Stimulated activated CD4-positive, alpha-beta T cell treated with anti-CD3 and anti-CD28 coated beads, Interleukin-1b, Interleukin-23, amount 100 ng/mL, for 1 hour (primary cell): ENCODE measurements at places on chromosomes 5 and 9.

GRCh38 chr9:135973277-135974219, 12.4 kb upstream of the UBAC1 start:
- DNase-seq = no peak

DNA sequence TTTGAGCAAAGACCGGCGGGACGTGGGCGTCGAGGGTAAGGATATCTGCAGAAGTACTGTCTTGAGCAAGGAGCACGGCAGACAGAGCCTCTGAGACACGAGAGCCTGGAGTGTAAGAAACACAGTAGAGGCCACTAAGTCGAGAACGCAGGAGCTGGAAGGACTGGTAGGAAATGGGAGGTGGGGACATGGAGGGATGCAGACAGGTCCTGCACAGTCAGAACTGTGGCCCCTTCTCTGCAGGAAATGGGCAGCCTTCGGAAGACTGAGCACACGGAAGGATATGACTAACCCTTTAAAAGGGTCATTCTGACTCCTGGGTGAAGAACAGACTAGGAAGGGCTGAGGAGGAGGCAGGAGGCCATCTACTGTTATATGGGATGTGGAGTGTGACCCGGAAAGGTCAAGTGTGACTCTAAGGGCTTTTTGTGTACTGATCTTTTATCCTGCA, 1.4 kb upstream of the CAMSAP1 start:
- no peak for DNase-seq

- no peak for DNase-seq
Measured at GRCh38 chr9:72305707-72306106, 59.3 kb downstream of the ZFAND5 start.

DNA sequence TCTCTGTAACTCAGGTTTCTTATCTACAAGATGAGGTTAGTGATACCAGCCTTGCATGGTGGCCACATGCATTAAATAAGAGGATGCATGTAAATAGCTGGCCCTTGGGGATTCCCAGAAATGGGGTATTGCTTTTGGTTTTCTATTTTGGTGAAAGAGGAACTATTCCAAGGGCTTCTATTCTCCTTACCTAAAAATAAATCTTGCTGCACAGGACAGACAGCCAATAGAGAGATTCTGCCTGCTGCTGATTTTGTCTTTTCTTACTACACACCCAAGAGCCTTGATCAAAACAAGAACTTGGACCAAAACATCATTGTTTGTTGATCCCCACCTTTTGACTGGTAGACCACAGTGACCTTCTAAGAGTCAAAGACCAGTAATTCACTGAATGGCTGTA, 161.8 kb downstream of the PJA2 start:
- no peak for DNase-seq

GRCh38 chr5:88830567-88830966, 52.4 kb downstream of the MEF2C start:
- no peak for DNase-seq

- no peak for DNase-seq
Measured at GRCh38 chr5:146052780-146053179, 52.6 kb downstream of the PLAC8L1 start.

GRCh38 chr5:112574536-112574935, 155.5 kb upstream of the EPB41L4A start:
- no peak for DNase-seq

GRCh38 chr9:27496135-27496504, 28.0 kb upstream of the IFNK start:
- no peak for DNase-seq

GRCh38 chr9:130660326-130660682, 4.1 kb upstream of the PRDM12 start:
- no peak for DNase-seq

DNA sequence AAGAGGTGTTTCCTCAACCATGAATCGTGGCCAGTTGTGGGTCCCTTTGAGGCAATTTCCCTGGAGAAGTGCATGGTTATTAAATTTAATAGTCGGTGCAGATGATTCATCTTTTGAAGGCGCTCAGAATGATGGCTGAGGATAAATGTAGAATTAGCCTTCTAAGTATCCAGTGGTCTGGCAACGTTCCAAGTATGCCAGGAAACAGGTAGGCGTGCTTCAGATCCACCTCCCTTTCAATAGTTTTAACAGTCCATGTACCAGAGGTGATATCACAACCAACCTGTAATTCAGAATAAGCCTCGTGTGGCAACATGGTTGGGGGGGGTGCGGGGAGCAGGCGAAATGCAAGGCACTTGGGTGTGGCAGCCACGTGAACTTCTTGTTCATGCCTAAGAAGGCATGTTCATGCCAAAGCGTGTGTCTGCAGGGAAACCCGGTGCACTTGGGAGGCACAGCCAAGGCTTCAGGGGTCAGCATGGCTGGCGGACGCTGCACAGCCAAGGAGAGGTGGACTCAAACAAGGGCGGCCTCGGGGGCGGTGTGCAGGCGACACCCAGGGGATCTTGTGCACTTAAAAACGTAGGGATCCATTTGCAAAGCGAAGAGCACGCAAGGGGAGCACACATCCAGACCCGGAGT, 5.2 kb upstream of the NKD2 start:
- no peak for DNase-seq

- DNase-seq = no peak
Measured at GRCh38 chr5:96709152-96709821, 47.1 kb downstream of the CAST start.

DNA sequence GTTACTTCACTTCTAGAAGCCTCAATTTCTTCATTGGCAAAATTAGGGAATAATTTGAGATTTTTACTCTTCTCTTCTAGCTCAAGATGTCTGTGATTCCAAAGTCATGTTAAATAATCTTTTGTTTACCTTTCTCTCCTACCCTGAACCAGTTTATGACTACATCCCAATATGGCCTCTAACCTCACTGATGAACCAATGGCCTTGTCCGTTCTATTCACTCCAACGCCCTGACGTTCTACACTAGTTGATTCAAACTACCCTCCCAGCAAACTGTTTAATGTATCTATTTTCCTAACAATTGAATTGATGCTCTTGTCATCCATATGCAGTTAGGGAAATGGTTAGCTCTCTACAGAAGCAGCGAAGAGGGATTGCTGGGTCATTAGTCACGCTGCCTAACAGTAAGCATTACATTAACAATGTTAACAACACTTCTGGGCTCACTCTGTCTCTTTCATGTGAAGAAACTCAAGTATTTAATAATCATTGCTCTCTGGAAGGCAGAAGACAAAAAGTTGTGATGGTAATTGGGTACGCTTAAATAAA, 38.0 kb downstream of the RAPGEF1 start:
- no peak for DNase-seq

- no peak for DNase-seq
Measured at GRCh38 chr5:139116100-139116655, 82.0 kb downstream of the SIL1 start.

DNA sequence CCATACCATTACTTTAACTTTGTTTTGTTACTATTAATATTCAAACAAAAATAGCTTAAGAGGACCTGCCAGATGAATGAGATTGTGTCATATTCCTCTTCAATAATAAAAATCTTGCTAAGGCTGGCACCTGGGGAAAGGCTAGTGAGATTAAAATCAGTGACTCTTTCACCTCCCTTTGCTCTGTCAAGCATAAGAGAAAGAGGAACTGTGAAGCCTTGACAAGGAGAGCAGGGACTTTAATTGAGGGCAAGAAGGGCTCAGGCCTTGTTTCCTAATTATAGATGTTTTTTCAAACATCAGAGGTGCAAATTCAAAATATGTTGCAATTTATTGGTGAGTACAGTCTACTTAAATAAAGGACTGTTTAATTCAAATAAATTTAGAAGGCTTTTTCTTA, 91.7 kb downstream of the SPATA31D1 start:
- DNase-seq = no peak
